Occipital lobe (tissue), 3 donors: ENCODE measurements at places on chromosomes 13 and 19. TPM values are rescaled to one million over a fixed set of nuclear protein-coding genes. Genes with fewer than 3 reads are reported as not detected.

The CYP2S1 gene
- 1.4 TPM for total RNA-seq

The TSKS gene
- total RNA-seq, result 0.31 TPM

The TNNI3 gene
- total RNA-seq, result not detected

The SRRM5 gene
- not detected for total RNA-seq

The ZNF534 gene
- 2.8 TPM for total RNA-seq

The ZNF358 gene
- total RNA-seq, result 9.0 TPM
